ENCODE measurements at places on chromosomes 5 and 9.

- no peak for DNase-seq
Measured at GRCh38 chr5:93571114-93571949, 9.7 kb downstream of the NR2F1-AS1 start.

DNA sequence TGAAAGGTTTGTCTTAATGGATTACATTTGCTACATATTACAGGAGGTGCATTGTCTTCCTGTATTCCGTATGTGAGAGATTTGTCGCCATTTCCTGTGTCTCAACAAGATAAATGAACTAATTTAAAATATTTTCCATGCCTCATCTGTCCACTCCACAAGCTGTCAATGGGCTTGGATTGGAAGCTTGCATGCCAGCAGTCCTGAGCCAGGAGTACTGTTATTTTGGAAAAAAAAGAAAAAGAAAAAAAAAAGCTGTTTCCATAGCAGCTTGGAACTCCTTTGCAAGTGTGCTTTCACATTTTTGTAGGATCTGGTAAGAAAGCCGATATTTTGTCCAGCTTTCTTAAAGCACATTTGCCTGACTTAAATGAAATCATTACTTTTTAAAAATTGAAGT lies 330.8 kb downstream of the KDM4C start:
- DNase-seq = no peak

- no peak for DNase-seq
Measured at GRCh38 chr5:123439709-123440108, 16.5 kb upstream of the CEP120 start.

- no peak for DNase-seq
Measured at GRCh38 chr9:97807681-97808080, 45.3 kb upstream of the FOXE1 start.

Data from transverse colon (tissue), 4 donors.